ENCODE measurements at places on chromosomes 7 and 10. TPM values are rescaled to one million over a fixed set of nuclear protein-coding genes. Genes with fewer than 3 reads are reported as not detected.

Gene ZNF853
- 0.57 TPM for total RNA-seq

Gene TLL2
- total RNA-seq = 0.09 TPM

Gene TUBB8
- under 0.01 TPM for total RNA-seq

Gene HOXA10
- total RNA-seq = 11.8 TPM

Gene TMEM184A
- total RNA-seq = 0.09 TPM

Gene OPN4
- total RNA-seq = not detected

Gene ADAM8
- 0.71 TPM for total RNA-seq

Gene ACBD7
- 0.43 TPM for total RNA-seq

Gene ITGA8
- 1.3 TPM for total RNA-seq

Gene ACSL5
- 1.7 TPM for total RNA-seq

Gene LDB1
- total RNA-seq = 45.2 TPM

Gene PNLIPRP1
- not detected for total RNA-seq

Gene MRC1
- under 0.01 TPM for total RNA-seq

Gene AEBP1
- total RNA-seq = 15.5 TPM

Gene FKBP9
- 558 TPM for total RNA-seq

Gene ZNF800
- 10.0 TPM for total RNA-seq

Gene AOC1
- not detected for total RNA-seq

Gene CYP26A1
- 0.14 TPM for total RNA-seq

Measured in smooth muscle cell of bladder (primary cell).